Vagina (tissue), 2 donors: ENCODE measurements at places on chromosomes 2 and 18.

- no peak for DNase-seq
These were observed 40.0 kb downstream of the FN1 start for GRCh38 chr2:215395687-215396460.

GRCh38 chr2:173986805-173987204, 21.6 kb upstream of the SP3 start:
- no peak for DNase-seq

DNA sequence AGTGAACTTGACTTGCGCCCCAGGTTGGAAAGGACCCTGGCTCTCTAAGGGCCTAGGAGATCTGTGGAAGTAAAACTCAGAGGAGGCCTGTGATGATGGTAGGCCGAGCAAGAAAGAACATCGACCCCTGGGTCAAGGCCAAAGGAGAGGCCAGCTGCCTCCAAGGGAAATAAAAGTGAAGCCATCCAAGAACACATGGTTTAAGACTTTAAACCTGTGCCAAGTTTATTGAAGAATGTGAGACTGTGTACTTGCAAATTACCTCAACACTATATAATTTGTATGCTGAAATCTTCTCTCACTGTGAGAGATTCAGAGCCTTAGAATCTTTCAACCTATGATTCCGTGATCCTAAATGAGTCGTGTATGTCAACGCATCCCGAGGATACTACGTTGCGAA, 40.7 kb upstream of the COBLL1 start:
- DNase-seq, result no peak

- no peak for DNase-seq
These were observed 9.6 kb upstream of the GIGYF2 start for GRCh38 chr2:232687382-232688160.

DNA sequence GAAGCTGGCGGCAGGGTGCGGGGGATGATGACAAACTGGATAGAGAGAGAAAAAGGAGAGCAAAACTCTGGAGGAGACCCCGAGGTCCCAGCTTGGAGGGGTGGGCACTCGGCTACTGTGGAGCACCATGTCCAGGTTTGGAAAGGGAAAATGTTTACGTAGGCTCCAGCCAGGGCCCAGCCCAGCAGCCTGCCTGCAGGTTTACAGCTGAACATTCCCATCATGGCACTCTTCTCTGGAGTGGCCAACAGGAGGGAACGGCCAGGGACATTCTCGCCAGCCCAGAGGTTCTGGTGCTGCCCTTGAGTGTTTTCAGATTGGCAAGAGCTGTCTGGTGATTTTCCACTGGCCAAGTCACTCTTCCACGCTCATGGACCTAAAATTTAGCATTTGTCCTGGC, 262.9 kb upstream of the TCF4 start:
- DNase-seq, result no peak

GRCh38 chr2:37098416-37099118, 14.2 kb downstream of the GPATCH11 start:
- DNase-seq, result no peak
